Aorta (tissue), 5 donors: ENCODE measurements at places on chromosomes 1 and 21. TPM values are rescaled to one million over a fixed set of nuclear protein-coding genes. Genes with fewer than 3 reads are reported as not detected.
A peak's percentile ranks its signal among the peaks of the same experiment; 100 is the strongest.

DNA sequence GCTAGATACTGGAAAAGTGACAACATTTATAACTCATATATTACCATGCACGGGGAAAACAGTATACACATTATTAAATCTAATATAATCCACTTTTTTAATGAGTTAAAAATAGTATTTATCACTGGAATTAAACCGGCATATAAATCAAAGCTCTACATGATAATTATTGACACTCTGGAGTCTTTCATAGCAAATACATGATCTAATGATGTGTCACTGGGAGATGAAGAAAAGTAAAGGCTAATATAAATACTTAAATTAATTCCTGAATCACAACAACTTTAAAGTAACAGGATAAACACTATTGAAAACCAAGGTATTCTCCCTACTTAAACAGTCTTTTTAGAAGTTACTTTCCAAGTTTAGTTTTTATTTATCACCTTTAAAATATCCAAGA lies 52.4 kb upstream of the ASPM start:
- H3K27ac ChIP-seq: no peak overlapping the region
- H3K4me1 ChIP-seq: peaks cover 2% of the 10 kb centered on the region
- no peaks in the 10 kb centered on the region for H3K27me3 ChIP-seq
- no peak for DNase-seq
- no peak overlapping the region for H3K4me3 ChIP-seq

KLF17 gene
- 0.15 TPM for polyA plus RNA-seq

C8B gene
- polyA plus RNA-seq: not detected

DNA sequence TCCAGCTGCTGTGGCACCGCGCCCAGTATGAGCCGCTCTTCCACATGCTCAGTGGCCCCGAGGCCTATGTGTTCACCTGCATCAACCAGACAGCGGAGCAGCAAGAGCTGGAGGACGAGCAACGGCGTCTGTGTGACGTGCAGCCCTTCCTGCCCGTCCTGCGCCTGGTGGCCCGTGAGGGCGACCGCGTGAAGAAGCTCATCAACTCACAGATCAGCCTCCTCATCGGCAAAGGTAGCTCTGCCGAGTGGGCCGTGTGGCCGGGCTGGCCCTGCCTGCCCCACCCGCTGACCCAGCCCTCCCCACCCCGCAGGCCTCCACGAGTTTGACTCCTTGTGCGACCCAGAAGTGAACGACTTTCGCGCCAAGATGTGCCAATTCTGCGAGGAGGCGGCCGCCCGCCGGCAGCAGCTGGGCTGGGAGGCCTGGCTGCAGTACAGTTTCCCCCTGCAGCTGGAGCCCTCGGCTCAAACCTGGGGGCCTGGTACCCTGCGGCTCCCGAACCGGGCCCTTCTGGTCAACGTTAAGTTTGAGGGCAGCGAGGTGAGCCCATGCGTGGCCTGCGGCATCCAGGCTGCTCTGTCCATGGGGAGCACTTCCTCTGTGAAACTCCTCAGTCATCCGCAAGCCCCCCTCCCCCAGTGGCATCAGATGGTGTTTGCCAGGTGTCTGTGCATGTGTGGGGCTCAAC lies 64.2 kb downstream of the PIK3CD start:
- no peak for DNase-seq
- no peaks in the 10 kb centered on the region for H3K4me1 ChIP-seq
- no peaks in the 10 kb centered on the region for H3K27me3 ChIP-seq
- no peaks in the 10 kb centered on the region for H3K36me3 ChIP-seq
- no peak overlapping the region for H3K4me3 ChIP-seq
- no peak overlapping the region for H3K27ac ChIP-seq

DNA sequence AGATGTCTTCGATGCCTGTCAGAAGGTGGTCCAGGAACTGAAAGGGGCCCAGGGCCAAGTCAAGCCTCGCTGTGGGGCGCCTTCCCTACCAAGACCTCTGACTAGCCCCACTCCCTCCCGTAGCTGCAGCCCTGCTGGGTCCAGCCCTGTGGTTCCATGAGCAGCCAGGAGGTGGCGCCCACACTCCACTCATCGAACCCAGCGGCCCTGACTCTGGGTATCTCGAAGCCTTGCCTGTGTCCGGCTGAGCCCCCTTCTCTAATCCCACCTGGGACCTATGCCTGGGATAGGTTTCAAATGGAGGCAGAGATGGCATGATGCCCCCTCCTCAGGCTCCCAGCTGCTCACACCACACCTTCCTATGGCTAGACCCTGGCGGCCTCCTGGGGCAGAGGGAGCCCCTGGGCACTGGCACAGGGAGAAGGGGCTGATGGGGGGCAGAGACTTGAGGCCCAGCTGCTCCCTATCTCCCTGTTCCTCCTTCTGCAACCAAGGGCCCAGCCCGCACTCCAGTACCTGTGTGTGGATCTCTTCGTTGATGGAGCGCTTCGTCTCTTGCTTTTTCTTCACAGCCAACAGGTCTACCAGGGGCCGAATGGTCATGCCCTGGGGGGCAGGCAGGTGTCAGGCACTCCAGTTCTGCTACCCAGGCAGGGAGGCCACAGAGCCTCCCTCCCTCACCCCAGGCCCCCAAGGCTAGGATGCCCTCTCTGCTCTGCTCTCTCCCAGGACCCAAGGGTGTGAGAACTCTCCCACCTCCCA lies 52.0 kb downstream of the SLC9A1 start:
- H3K4me3 ChIP-seq: no peak overlapping the region
- peak; percentile 95 for DNase-seq
- no peaks in the 10 kb centered on the region for H3K36me3 ChIP-seq
- no peaks in the 10 kb centered on the region for H3K4me1 ChIP-seq

- no peak for DNase-seq
- H3K27ac ChIP-seq: peak overlapping the region; percentile 50
- H3K4me1 ChIP-seq: no peaks in the 10 kb centered on the region
- no peaks in the 10 kb centered on the region for H3K27me3 ChIP-seq
Measured at GRCh38 chr1:94947437-94947836, 20.5 kb upstream of the CNN3 start.
